ENCODE measurements at places on chromosomes 2 and 18.

- DNase-seq = no peak
Measured at GRCh38 chr2:42886921-42887320, 94.5 kb upstream of the HAAO start.

GRCh38 chr2:222052934-222053367, 245.8 kb downstream of the PAX3 start:
- DNase-seq = no peak

DNA sequence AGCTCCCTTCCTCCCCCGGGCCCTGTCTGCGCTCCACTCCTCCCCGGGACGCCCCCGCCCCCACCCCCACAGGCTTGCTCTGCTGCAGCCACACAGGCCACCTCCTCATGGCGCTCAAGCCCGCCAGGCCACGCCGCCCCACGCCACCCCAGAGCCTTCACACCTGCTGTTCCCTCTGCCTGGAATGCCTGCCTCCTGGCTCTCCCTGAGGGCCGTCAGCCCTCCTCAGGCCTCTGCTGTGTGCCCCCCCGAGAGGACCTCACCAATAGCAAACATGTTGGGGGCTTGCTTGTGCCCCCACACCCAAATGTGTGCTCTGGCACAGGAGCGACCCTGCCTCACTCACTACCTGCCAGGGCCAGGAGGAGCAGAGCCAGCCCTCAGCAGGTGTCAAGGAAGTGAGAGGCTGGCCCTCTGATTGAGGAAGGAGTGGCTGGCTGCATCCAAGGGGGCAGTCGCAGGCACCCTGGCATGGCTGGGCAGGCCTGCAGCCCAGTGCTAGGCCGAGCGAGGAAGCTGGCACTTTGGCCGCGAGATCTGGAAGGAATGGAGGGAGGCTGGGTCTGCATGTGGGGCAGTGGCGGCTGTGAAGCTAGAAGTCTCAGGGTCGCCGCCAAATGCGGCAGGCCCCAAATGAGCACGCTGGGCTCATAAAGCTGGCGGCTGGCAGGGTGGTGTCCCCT, 86.5 kb downstream of the INHBB start:
- DNase-seq = no peak

GRCh38 chr2:205751569-205752031, 69.3 kb downstream of the NRP2 start:
- no peak for DNase-seq

DNA sequence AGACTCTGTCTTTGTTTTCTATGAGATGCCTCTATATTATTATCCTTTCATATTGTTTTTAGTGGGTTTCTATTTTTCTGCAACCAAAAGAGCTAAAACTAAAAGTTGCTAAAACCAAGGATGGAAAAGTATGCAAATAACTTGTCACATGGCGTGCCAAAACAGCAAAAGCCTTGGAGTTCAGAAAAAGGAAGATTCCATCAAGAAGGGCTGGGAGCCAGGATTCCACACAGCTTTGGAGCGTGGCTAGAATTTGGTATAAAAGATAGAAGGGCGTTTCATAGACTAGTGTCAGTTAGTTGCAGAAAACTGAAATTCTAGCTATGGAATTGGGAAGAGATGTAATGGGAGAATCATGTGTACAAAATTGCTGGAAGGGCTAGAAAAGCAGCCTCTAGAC, 4.1 kb downstream of the SCYGR1 start:
- no peak for DNase-seq

DNA sequence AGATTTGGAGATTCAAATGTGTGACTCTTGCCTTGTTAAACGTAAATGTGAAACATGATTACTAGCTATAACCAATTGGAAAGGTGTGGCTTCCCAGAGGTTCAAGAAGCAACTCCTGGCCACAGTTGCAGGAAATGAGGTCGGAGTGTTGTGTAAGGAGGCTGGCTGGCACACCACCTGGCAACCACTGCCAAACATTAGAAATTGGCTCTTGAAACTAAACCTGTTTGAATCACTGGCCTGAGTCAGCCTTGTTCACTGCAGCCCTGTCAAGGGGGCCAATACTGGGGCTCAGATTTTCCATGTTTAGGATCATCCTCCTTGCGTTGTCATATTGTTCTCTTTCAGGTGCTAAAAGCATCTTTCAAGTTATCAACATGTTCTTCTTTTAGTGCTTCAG, 206.3 kb downstream of the ARL6IP6 start:
- no peak for DNase-seq

- peak; percentile 40 for DNase-seq
Measured at GRCh38 chr2:216034065-216034464, 20.7 kb upstream of the MREG start.

DNA sequence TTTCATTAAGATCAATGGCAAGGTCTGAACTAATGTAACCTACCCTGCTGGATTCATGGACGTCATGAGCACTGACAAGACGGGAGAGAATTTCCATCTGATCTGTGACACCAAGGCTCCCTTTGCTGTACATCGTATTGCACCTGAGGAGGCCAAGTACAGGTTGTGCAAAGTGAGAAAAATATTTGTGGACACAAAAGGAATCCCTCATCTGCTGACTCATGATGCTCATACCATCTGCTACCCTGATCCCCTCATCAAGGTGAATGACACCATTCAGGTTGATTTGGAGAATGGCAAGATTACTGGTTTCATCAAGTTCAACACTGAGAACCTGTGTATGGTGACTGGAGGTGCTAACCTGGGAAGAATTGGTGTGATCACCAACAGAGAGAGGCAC, 82.3 kb upstream of the NDUFV2 start:
- DNase-seq = no peak

DNA sequence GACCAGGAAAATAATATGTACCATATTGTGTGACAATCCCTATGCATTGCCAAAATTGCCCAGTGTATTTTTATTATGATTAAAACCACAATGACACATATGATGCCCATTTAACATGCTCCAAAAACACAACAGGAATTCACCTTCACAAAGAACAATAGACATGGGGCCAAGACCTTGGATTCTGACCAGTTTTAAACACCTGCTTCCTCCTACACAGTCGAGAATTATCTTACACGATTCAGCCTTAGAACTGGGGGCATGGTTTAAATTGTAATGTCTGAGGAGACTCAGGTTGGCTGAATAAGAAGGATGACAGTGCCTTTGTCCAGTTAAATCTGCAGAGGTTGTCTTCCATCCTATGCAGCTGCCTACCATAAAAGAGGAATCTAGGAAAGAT, 212.7 kb downstream of the PLCL1 start:
- DNase-seq = no peak

DNA sequence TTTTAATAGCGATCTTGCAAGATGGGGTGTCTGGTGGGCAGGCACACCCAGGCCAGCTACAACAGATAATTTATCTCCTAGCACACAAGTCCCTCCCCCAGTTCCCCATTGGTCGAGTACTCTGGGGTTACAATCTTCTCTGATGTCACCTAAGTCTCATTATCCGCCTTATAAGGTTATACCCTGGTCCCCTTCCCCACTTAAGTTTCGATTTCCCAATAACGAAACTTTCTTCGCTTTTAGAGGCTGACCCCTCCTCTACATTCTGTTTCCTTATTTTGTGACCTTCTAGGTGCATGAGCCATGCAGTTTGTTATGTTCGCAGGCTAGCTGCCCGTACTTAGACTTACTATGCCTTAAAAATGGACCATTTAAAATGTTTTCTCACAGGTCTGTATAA, 180.1 kb downstream of the CAPN13 start:
- no peak for DNase-seq

- DNase-seq = no peak
Measured at GRCh38 chr2:232200195-232200594, 178.4 kb upstream of the ALPP start.

GRCh38 chr2:200177971-200178911, 128.3 kb upstream of the SPATS2L start:
- DNase-seq = peak; percentile 62

GRCh38 chr2:43898134-43898837, 59.5 kb downstream of the ABCG8 start:
- DNase-seq = no peak

DNA sequence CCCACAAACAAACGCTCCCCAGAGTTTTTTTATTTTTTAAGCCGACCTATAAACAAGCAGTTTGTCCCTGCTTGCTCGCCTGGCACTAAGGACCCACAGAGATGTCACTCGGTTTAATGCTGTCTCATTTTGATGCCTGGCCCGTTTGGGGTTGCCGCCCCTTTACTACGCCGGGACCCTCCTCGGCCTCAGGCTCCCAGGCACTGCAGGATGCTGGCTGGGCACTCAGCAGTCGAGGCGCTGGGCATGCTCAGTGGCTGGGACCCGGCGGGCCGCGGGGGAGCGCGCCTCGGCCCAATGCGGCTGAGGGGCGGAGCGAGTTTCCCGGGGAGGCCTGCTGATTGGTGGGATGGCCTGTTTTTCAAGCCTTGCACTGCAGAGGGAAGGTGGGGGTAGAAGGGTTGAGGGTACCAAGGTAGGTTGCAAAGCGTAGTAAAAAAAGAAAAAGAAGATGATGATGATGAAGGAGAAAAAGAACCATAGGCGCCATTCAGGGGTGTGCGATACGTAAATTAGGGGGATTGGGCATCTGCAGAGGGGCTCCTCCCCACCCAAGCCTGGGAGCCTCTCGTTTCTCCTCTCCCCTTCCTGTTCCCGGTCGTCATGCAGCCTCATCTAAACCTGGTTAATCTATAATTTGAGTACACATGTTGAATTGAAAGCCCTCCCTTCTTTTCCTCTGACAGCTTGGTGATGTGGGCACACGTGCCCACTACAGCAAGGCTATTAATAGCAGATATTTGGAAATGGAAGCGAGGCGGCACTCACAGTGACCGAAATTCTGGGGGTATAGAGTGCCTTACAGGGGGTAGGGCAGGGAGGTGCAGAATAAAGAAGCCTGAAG, 1.5 kb upstream of the IRS1 start:
- DNase-seq = peak; percentile 86

DNA sequence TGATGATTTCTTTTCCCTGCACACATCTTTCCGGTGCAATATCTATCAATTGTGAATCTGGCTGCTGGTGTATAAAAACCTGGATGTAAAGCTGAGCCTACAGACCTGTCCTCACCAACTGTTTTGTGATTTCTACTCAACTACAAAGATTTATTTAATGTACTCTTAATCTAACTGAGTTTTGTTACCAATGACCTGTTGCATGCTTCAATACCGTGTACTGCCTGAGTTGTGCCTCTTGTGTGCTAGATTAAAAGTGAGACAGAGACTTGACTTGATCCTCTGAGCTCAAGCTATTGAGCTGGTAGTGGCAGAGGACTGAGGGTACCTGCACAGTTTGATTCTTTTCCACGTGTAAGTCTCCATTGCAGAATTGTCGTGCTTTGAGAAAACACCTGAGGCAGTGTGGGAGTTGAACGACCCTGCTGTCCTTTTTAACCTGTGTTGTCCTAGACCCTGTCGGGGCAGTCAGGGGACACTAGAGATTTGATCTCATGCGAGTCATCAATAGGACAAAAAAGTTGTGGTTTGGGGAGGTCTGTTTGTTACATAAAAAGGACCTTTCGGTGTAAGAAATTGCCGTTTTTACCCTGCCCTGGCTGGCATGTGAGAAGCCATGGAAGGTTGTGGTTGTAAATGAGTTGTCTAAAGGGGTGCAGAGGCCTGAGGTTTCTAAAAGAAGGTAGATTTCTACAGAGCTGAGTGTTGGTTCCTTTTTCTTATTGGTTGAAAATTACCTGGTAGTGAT, 231.3 kb downstream of the ALPK2 start:
- DNase-seq = no peak

DNA sequence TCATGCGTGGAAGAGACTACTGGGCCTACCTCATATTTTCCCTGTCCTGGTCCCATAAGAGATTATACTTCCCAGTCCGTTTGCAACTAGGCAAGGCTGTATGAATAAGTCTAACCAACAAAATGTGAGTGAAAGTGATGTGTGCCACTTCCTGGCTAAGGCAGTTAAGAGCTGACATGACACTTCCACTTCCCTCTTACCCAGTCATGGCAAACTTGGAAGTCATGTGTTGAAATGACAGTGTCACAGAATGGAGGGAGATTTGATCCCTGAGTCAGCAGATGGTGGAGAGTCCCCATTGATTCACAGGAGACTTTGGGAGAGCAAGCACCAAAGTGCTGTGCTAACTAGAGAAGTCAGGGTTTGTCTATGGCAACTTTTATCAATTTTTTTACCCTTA, 36.4 kb downstream of the TACR1 start:
- DNase-seq = no peak

GRCh38 chr2:165390875-165391274, 78.6 kb upstream of the CSRNP3 start:
- DNase-seq = no peak

- DNase-seq = no peak
Measured at GRCh38 chr2:64634345-64635267, 19.1 kb downstream of the SERTAD2 start.

GRCh38 chr2:237413777-237414661, at the start of gene COL6A3:
TSS of gene COL6A3 (minus strand) at chr2:237414164. CDS start at chr2:237396817, 17,347 bp downstream.
- DNase-seq = peak; percentile 73

DNA sequence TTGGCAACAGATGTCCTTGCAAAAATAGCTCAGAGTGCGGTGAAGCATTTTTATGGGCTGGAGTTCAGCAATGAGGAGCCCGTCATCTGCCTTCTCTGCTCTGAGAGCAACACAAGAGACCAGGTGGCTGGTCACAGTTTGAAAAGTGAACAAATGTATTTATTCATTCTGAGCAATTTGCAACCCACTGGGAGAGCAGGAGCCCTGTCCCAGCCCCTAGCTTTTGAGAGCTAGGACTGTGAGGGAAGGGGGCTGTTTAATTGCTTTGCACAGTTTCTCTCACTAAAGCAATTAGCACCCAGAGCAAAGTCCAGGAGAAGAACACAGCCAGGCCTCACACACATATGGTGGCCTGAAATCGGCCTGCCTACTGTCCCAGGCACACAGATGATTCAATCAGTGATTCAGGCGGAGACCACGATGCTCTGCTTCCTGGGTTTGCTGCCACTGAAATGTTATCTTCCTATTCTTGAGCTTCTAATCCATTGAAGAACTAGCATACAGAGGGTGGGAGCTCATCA, 646.1 kb upstream of the ACVR2A start:
- DNase-seq = no peak

DNA sequence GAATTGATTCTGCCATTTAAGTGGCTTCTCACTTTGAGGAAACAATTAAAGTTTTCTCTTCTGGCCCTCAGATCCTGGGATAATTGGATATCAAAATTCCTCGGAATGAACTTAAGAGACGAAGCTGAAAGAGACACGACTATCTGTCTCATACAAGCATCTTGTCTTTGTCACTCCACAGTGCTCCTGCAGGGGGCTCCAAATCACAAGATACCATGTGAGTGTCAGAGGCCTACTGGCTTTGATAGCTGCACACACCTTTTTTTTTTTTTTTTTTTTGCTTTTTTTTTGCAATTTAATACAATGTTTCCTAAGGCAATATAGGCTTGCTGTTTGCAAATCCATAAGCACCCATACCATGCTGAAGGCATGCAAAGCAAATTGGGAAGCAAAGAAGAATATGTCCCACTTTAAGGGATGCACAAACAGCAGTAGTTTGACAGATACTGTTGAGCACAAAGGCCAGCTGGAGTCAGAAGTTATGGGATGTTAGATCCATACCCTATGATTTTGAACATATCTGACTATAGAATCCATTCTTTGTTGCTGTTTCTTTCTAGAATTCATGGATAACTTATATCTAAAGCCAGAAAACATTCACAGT, 109.0 kb upstream of the CBLN2 start:
- no peak for DNase-seq

DNA sequence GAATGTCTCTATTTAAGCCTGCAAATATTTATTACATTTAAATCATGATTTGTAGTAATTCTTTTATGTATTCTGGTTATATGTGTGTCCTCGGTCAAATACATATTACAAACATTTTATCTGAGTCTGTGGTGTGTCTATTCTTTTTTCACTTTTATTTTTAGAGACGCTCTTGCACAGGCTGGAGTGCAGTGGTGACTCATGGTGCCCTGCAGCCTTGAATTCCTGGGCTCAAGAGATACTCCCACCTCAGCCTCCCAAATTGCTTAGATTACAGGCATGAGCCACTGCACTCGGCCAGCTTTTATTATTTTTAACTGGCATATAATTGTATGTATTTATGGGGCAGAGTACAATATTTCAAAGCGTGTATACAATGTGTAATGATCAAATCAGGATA, 47.5 kb downstream of the ARID5A start:
- no peak for DNase-seq
